ENCODE measurements at places on chromosomes 3 and 15. TPM values are rescaled to one million over a fixed set of nuclear protein-coding genes. Genes with fewer than 3 reads are reported as not detected.

GRCh38 chr15:68023307-68024101, 30.6 kb upstream of the PIAS1 start:
- H3K36me3 ChIP-seq, result no peaks in the 10 kb centered on the region
- no peaks in the 10 kb centered on the region for H3K27me3 ChIP-seq
- H3K4me3 ChIP-seq, result no peak overlapping the region
- H3K4me1 ChIP-seq, result no peaks in the 10 kb centered on the region

GRCh38 chr3:103966749-103967148, 1400.0 kb upstream of the ALCAM start:
- no peak overlapping the region for H3K4me3 ChIP-seq
- no peaks in the 10 kb centered on the region for H3K27me3 ChIP-seq
- H3K36me3 ChIP-seq, result no peaks in the 10 kb centered on the region
- no peak for DNase-seq
- no peaks in the 10 kb centered on the region for H3K4me1 ChIP-seq

GRCh38 chr3:117837391-117837790, 1127.8 kb downstream of the TUSC7 start:
- H3K4me3 ChIP-seq, result no peak overlapping the region
- H3K27ac ChIP-seq, result no peak overlapping the region
- H3K36me3 ChIP-seq, result no peaks in the 10 kb centered on the region
- no peak for DNase-seq
- no peaks in the 10 kb centered on the region for H3K4me1 ChIP-seq

- no peaks in the 10 kb centered on the region for H3K27me3 ChIP-seq
- peaks cover 8% of the 10 kb centered on the region for H3K36me3 ChIP-seq
- H3K27ac ChIP-seq, result peak overlapping the region; percentile 65
- no peak overlapping the region for H3K4me3 ChIP-seq
- DNase-seq, result peak; percentile 95
Measured at GRCh38 chr15:98727115-98728040, 79.0 kb downstream of the IGF1R start.

The AGBL1 gene
- not detected for total RNA-seq

GRCh38 chr15:80036071-80036470, 23.4 kb upstream of the ZFAND6 start:
- H3K27ac ChIP-seq, result no peak overlapping the region
- H3K4me1 ChIP-seq, result peaks cover 9% of the 10 kb centered on the region
- H3K27me3 ChIP-seq, result no peaks in the 10 kb centered on the region
- DNase-seq, result no peak

The SLC12A1 gene
- not detected for total RNA-seq

The ABTB1 gene
- total RNA-seq, result 14.4 TPM

The ENTPD3 gene
- 0.29 TPM for total RNA-seq

GRCh38 chr15:69478259-69478781, 25.7 kb downstream of the RPLP1 start:
- no peaks in the 10 kb centered on the region for H3K4me1 ChIP-seq
- no peak overlapping the region for H3K27ac ChIP-seq
- DNase-seq, result peak; percentile 91
- no peak overlapping the region for H3K4me3 ChIP-seq
- no peaks in the 10 kb centered on the region for H3K36me3 ChIP-seq
- H3K27me3 ChIP-seq, result peaks cover 30% of the 10 kb centered on the region

- H3K36me3 ChIP-seq, result no peaks in the 10 kb centered on the region
- peak; percentile 60 for DNase-seq
- H3K27me3 ChIP-seq, result no peaks in the 10 kb centered on the region
- peaks cover 10% of the 10 kb centered on the region for H3K4me1 ChIP-seq
Measured at GRCh38 chr3:151306168-151306810, 10.3 kb downstream of the GPR87 start.

The TMEM207 gene
- not detected for total RNA-seq

DNA sequence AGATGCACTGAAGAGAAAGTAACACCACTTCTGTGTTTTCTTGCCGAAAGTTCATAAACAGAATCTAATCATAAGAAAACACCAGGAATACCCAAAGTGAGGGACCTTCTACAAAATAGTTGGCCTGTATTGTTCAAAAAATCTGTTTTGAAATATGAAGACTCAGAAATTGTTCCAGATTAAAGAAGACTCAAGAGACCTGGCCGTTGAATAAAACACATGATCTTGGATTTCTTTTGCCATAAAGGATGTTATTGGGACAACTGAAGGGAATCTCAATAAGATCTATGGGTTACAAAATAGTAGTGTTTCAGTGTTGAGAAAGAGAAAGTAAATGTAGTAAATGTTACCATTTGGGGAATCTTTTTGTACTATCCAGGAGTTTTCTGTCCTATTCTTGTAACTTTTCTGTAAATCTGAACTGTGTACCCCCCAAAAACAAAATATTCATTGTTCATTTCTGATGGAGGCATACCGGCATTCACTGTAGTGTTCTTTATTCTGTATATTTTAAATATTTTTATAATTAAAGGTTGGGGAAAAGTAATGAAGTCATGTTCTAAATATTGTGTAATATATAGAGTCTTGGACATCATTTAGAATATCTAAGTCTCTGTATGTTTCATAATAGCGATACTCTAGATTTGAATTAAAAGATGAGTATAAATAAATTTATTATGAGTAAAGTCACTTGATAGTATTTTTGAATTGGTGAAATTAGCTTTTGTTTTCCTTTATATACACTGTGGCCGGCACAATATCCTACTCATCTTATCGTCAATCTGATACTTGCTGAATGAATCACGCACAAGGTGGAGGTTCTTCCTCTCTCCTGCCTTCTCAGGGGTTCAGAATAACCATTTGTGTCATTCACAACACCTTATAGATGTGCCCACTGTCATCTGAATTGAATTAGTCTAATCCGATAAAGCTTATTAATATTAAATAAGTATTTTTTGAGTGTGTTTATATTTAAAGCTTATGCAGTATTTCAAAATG, 66.7 kb downstream of the TRAK1 start:
- H3K4me1 ChIP-seq, result peaks cover 4% of the 10 kb centered on the region
- H3K27me3 ChIP-seq, result no peaks in the 10 kb centered on the region
- H3K27ac ChIP-seq, result no peak overlapping the region
- H3K4me3 ChIP-seq, result no peak overlapping the region
- DNase-seq, result no peak

DNA sequence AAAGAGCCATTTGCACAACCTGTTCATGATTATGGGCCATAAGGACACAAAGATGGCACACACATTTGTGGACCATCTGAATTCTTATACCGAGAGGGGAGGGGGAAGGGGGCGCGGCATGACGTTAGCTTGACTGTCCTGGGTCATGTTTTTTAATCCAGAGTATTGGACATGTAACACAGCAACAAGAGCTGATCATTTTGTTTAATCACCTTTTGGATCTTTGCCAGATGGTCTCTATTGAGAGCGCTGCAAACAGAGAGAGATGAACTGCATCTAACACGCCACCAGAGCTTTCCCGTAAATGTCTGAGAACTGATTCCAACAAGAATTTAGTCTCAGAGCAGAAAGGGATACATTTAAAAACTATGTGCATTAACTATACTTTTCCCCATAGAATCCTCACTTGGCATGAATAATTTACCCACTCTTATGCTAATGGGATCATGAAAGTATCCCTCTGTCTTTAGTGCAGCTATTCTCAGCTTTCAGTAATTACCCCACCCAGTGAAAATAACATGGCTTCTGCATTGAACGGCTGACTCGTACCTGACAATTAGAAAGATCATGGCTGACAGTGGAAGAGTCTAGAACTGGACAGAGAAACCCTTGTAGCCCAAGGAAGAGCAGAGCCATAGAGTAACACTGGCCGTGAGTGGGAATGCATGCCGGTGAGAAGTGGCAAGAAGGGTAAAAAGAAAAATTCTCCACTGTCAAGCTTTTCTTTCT, 22.6 kb downstream of the MEIS2 start:
- H3K27me3 ChIP-seq, result no peaks in the 10 kb centered on the region
- no peaks in the 10 kb centered on the region for H3K36me3 ChIP-seq
- no peak for DNase-seq
- H3K4me1 ChIP-seq, result no peaks in the 10 kb centered on the region

The TIGIT gene
- not detected for total RNA-seq

GRCh38 chr3:190305406-190305805, 16.8 kb downstream of the CLDN1 start:
- peak overlapping the region; percentile 25 for H3K4me3 ChIP-seq
- H3K27ac ChIP-seq, result no peak overlapping the region
- DNase-seq, result no peak

- no peak overlapping the region for H3K4me3 ChIP-seq
- H3K27ac ChIP-seq, result no peak overlapping the region
- H3K36me3 ChIP-seq, result no peaks in the 10 kb centered on the region
- no peaks in the 10 kb centered on the region for H3K27me3 ChIP-seq
Measured at GRCh38 chr3:101148001-101148400, 154.8 kb upstream of the ABI3BP start.

The SCN5A gene
- total RNA-seq, result 4.8 TPM

- no peak overlapping the region for H3K4me3 ChIP-seq
- no peaks in the 10 kb centered on the region for H3K4me1 ChIP-seq
- DNase-seq, result peak; percentile 95
- H3K27me3 ChIP-seq, result no peaks in the 10 kb centered on the region
- no peaks in the 10 kb centered on the region for H3K36me3 ChIP-seq
- no peak overlapping the region for H3K27ac ChIP-seq
Measured at GRCh38 chr15:89971592-89971997, 29.5 kb upstream of the ZNF710 start.

The HIGD2B gene
- total RNA-seq, result not detected

The CTXN2 gene
- not detected for total RNA-seq

The SEMA6D gene
- 48.7 TPM for total RNA-seq

DNA sequence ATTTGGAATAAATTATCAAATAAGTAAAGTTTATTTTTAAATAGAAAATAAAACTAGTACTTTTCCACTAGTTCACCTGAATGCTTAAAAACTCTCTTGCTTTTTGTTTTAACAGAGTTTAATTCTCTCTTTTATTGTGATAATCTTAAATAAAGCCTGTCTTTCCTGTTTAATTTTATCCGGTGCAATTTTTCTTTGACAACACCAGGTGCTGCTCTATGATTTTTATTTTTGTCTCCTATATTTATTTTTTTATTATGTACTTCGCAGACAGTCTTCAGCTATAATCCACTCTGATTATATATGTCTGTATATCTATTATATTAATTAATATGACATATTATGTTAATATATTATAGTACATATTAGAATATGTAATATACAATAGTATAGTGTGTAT, 1293.0 kb upstream of the EPHA6 start:
- H3K27ac ChIP-seq, result no peak overlapping the region
- no peaks in the 10 kb centered on the region for H3K36me3 ChIP-seq
- no peak for DNase-seq
- H3K27me3 ChIP-seq, result no peaks in the 10 kb centered on the region
- no peak overlapping the region for H3K4me3 ChIP-seq

The WDR93 gene
- total RNA-seq, result 0.36 TPM

DNA sequence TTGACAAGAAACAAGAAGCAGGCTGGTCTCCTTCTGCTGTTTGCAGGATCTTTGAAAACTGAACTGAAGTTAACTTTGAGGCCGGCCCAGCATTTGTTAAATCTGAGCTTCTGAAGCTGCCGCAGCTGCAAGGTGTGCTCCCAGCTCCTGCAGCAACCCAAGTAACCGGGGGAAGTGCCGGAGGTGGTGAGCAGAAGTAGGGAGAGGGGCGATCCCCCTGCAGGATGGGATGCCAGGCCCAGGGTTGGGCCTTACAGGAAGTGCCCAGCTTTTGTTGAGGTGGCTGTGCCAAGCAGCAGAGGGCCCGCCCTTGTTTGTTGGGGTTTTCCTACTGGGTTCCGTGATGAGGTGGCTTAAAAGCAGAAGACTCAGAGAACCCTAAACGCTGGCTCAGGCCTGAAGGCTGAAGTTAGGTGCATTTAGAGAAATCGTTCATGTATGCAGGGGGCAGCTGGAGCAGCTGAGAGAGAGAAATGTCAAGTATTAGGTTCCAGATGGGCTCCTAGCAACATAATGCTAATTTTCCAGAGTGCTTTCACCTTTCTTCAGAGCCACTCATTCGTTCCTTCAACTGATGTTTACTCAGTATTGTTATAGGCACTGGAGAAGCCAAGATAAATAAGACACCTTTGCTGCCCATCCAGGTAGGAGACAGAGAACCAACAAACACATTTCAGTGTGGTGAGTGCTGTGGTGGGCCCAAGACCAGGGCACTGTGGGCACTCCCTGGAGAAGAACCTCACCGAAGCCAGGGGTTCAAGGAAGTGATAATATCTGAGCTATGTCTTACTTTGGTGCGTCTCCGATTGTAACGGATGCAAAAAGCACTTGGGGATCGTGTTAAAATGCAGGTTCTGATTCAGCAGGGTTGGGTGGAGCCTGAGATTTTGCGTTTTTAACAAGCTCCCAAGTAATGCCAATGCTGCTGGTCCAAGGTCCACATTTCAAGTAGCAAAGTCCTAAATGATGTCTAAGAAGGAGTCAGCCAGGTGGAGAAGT, 42.2 kb upstream of the PLCL2 start:
- peak; percentile 59 for DNase-seq
- H3K36me3 ChIP-seq, result no peaks in the 10 kb centered on the region
- H3K27ac ChIP-seq, result peak overlapping the region; percentile 47
- no peak overlapping the region for H3K4me3 ChIP-seq

DNA sequence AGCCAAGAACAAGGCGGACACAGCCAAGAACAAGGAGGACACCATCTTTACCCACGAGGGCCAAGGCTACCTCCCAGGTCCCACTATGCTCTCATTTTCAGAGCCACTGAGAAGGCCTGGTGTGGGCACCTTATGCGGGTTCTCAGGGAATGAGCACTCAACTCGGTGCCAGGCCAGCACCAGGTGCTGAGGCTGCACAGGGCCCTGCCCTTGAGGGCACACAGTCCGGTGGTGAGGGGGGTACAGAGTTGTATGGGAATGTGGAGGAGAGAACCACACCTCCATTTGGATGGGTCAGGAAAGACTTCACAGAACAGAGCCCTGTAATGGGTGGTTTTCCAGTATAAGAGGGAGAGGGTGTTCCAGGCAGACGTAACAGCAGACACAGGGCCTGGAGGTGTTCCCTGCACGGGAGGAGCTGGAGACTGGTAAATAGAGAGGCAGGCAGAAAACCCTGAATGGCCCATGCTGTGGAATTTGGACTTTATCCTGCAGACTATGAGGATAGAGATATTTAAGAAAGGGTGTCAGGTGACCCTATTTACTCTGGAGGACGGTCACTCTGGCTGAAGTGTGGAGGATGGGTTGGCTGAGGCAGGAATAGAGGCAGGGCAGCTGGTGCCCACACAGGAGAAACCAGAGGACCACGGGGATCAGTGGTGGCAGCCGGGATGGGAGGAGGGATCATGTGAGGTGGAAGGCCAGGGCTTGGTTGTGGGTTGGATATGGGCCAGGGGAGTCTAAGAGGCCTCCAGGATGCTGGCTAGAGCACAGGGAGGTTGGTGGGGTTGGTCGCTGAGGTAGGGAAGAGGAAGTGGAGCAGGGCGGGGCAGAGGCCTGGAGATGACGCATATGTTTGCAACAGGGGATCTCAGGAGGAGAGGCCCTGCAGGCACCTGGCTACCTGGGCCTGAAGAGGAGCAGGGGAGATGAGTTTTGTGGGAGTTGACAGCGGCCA, 34.6 kb downstream of the CRABP1 start:
- H3K36me3 ChIP-seq, result no peaks in the 10 kb centered on the region
- no peaks in the 10 kb centered on the region for H3K27me3 ChIP-seq
- DNase-seq, result no peak
- peaks cover 3% of the 10 kb centered on the region for H3K4me1 ChIP-seq
- H3K4me3 ChIP-seq, result no peak overlapping the region

All from endodermal cell (in vitro differentiated cells).